ENCODE measurements at places on chromosomes 16 and 17. TPM values are rescaled to one million over a fixed set of nuclear protein-coding genes. Genes with fewer than 3 reads are reported as not detected.

The NPIPA3 gene
- polyA plus RNA-seq: 0.26 TPM

The UNC45B gene
- polyA plus RNA-seq: not detected

The FHOD1 gene
- polyA plus RNA-seq: 70.9 TPM

The VTN gene
- polyA plus RNA-seq: 1.6 TPM

The UTS2R gene
- polyA plus RNA-seq: not detected

The PPY gene
- not detected for polyA plus RNA-seq

The ULK2 gene
- polyA plus RNA-seq: 18.0 TPM

DNA sequence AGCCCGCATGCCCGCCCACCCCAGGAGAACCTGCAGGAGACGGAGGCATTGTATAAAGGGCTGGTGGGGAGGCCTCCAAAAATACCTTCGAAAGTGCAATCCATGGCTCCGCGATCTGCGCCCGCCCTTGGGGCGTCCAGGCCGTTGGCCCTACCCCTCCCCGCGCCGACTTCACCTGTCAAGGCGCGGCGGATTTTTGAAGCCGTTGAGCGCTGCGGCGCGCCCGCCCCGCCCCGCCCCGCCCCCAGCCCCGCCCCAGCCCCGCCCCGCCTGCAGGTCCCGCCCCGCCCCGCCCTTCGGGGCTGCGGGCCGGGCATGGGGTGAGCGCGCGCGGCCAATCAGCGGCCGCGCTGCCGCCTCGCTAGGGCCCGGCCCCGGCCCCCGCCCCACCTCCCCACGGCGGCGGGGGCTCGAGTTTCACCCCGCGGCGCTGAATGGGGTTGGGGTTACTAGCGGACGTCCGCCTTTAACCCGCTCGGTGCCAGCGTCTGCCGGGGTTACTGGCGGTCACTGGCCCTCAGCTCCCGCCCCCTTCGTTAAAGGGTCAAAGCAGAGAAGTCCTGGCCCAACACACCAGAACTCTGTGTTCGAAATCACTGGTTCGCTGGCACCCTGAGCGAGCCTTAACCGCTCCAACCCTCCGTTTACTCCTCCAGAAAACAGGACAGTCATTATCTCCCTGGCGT is 13.2 kb downstream of the SREBF1 start:
- DNase-seq: peak; percentile 99

DNA sequence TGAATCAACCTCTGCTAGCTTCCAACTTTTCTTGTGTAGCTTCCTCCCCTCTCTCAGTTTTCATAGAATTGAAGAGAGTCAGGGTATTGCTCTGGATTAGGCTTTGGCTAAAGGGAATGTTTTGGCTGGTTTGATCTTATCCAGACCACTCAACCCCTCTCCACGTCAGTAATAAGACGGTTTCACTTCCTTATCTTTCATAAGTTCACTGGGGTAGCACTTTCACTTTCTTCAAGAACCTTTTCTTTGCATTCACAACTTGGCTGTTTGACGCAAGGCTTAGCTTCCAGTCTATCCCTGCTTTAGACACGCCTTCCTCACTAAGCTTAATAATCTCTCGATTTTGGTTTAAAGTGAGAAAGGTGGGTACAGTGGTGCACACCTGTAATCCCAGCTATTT is 29.7 kb upstream of the OR1A2 start:
- no peak for DNase-seq

DNA sequence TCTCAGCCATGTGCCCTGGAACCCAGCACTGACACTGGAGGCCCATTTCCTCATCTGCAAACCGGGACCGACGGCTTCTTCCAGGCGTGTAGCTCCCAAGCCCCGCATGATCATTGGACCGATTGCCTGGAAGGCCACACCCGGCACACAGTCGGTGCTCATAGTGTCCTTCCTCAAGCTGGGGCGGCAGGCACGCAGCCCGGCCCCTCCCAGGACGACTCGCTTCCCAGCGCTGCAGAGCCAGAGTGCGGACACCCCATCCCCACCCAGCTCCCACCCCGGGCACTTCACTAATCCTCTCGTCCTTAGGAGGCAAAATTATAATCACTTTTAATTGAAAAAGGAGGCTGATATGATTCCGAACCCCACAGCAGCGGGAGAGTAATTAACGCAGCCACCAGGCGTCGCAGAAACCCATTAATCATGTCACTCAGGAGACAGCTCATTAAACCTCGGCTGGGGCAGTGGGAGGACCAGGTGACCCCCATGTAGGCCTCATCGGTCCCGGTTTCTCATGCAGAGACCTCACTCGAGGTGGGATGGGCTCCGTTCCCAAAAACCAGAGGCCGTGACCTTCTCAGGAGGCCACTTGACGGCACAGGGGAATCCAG is 33.1 kb downstream of the ZNF469 start:
- DNase-seq: no peak

DNA sequence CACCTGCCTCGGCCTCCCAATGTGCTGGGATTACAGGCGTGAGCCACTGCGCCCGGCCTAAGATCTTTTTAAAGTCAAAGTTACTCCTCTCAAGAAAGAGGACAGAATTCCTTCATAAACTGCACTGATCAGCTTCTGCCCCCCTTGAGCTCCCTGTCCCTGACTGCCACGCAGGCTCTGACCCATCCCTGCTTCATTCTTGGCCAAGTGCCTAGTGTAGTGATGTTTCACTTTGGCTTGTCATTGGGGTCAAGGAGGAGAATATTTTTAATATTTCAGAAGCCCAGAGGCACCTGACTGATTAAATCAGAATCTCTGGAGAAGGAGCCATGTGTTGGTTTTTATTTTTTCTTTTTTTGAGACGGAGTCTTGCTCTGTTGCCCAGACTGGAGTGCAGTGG is 9.1 kb downstream of the MRM1 start:
- DNase-seq: no peak

- no peak for DNase-seq
Measured at GRCh38 chr16:56988161-56988947, 1.0 kb upstream of the NLRC5 start.

- no peak for DNase-seq
Measured at GRCh38 chr17:40130352-40131042, 8.7 kb downstream of the MSL1 start.
